ENCODE measurements at places on chromosomes 3 and 15.

GRCh38 chr3:179713643-179714090 lies 60.8 kb downstream of the USP13 start:
- H3K4me1 ChIP-seq = no peaks in the 10 kb centered on the region
- no peak overlapping the region for H3K27ac ChIP-seq
- DNase-seq = no peak
- no peaks in the 10 kb centered on the region for H3K36me3 ChIP-seq

GRCh38 chr15:32849769-32850668 lies 132.2 kb downstream of the GREM1 start:
- no peaks in the 10 kb centered on the region for H3K27me3 ChIP-seq
- H3K4me3 ChIP-seq = no peak overlapping the region
- no peaks in the 10 kb centered on the region for H3K4me1 ChIP-seq
- no peak overlapping the region for H3K27ac ChIP-seq
- DNase-seq = no peak

DNA sequence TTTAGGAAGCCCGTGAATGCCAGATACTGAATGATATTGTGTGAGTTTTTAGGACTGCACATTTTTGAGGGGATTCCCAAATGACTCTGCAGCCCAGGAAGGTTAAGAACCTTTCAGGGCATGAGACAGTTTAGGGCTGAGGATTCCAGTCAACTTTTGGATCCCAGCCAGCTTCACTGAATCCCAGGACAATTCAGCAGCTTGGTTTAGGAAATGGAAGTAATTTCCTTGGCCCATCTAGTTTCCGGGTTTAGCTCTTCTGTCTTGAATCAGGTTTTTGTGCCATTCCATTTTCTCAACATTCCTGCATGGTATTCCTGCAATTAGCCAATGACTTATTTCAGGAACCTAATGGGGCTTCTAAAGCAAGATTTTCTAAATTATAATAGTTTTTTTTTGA lies 253.9 kb downstream of the LSAMP start:
- H3K36me3 ChIP-seq = no peaks in the 10 kb centered on the region
- H3K4me1 ChIP-seq = no peaks in the 10 kb centered on the region
- DNase-seq = no peak
- H3K27ac ChIP-seq = no peak overlapping the region
- no peaks in the 10 kb centered on the region for H3K27me3 ChIP-seq

DNA sequence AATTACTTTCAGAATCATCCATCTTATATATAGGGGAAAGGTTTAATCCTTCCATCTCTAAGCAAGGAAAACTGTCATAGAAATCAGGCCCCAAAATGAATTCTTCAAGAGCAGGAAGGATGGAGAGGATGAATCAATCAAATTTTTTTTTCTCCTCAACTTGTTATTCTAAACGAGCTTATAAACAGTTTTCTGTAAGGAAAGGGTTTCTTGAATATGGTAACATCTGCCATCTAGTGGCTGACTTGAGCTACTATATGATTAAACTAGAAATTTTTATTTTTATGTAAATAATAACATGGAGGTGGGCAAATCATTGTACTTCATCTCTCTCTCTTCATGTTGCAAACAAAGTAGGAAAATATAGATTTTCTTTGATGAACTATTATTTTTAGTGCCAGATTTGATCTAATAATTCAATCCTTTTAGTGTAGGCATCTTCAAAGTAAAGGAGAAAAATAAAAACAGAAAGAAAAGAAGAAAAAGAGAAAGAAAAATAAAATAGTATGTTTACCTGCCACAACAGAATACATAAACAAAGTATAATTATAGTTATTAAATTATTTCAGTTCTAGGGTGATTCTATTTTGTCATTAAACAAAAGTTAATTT lies 146.6 kb downstream of the SERPINI1 start:
- H3K27me3 ChIP-seq = no peaks in the 10 kb centered on the region
- no peak overlapping the region for H3K27ac ChIP-seq
- DNase-seq = peak; percentile 30
- no peaks in the 10 kb centered on the region for H3K4me1 ChIP-seq
- H3K36me3 ChIP-seq = no peaks in the 10 kb centered on the region
- no peak overlapping the region for H3K4me3 ChIP-seq

GRCh38 chr3:196995646-196996355 lies 27.2 kb upstream of the PIGZ start:
- H3K36me3 ChIP-seq = no peaks in the 10 kb centered on the region
- no peaks in the 10 kb centered on the region for H3K27me3 ChIP-seq
- H3K4me3 ChIP-seq = no peak overlapping the region
- DNase-seq = no peak
- no peak overlapping the region for H3K27ac ChIP-seq
- H3K4me1 ChIP-seq = no peaks in the 10 kb centered on the region

DNA sequence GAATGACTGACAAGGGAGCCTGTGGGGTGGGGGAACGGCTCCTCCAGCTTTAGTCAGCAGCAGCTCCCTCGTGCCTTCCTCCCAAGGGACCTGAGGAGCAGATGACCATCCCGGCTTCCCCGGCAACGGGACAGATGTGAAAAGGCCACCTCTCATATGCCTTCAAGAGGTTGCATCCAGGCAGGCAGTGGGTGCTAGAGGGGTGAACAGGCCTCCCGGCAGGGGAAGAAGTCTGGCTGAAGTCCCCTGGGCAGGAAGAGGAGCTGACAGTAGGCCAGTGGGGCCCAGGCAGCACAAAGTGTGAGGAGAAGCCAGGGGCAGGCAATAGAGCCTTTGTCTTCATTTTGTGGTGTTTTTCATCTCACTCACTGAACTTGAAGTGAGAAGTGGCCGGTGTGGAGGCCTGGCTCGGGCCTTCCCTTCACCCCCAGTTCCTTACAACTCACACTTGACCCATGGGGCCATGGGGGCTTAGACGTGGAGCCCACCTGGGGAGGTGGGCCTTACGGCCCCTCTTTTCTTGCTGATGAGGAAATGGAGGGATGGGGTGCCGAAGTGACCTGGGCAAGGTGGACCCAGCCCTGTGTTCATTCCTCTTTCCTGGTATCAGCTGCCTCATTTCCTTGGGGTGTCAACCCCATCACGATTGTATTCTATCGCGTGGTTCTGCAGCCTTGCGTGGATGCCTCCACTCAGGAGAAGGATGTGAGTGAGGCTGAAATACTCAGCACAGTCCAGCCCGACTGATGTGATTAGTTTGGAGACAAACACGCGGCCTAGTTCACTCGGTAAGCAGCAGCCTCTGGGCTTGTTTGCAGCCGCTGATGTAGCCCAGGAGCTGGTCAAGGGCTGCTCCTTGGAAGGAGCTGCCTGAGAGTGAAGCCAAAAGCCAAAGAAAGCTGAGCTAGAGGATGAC lies 115.5 kb upstream of the ALDH1A3 start:
- no peak overlapping the region for H3K27ac ChIP-seq
- no peaks in the 10 kb centered on the region for H3K27me3 ChIP-seq
- no peak for DNase-seq
- H3K4me3 ChIP-seq = no peak overlapping the region
- H3K36me3 ChIP-seq = no peaks in the 10 kb centered on the region

DNA sequence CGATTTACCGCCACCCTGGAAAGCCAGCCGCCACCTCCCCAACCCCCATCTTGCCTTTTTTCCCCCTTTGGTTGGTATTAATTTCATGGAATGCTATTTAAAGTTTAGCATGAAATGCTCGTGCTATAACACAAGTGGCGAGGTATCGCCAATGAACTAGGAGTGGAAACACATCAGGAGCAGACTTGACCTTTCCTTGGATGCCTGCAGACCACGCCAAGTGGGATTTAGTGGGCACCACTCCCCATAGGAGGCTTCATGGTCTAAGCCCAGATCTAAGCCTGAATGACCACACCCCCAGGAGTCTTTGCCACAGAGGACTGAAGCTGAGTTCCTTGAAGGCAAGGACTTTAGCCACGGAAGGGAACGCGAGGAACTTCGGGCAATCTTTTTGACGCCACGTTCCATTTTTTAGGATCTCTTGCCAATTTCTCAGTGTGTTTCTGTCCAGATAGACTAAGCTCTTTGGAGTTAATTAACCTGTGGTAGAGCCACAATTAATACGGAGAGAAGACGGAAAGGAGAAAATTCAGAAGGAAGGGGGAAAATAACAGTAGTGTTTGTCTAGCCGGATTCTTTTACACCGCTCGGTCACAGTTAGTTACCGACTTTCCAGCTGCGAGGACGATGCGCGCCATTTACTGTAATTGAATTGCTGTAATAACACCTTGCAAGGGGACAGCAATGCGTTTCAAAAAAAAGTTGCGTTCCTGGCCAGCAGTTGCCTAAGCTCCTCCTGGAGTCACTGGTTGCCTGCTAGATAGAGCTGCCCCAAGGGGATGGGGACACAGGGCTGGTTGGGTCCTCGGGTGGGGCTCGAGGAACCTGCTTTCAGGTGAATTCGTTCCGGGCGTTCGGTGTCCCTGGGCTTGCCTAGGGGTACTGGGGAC lies 37.1 kb downstream of the NR2F2 start:
- peaks cover 46% of the 10 kb centered on the region for H3K27me3 ChIP-seq
- H3K36me3 ChIP-seq = no peaks in the 10 kb centered on the region
- no peak for DNase-seq
- no peaks in the 10 kb centered on the region for H3K4me1 ChIP-seq
- H3K4me3 ChIP-seq = no peak overlapping the region

GRCh38 chr3:63639806-63640205 lies 12.7 kb upstream of the SNTN start:
- no peaks in the 10 kb centered on the region for H3K27me3 ChIP-seq
- H3K36me3 ChIP-seq = no peaks in the 10 kb centered on the region
- no peak overlapping the region for H3K4me3 ChIP-seq
- no peak overlapping the region for H3K27ac ChIP-seq
- no peak for DNase-seq

GRCh38 chr3:177589911-177590381 lies 392.7 kb upstream of the TBL1XR1 start:
- H3K4me1 ChIP-seq = peaks cover 15% of the 10 kb centered on the region
- H3K4me3 ChIP-seq = no peak overlapping the region
- H3K27me3 ChIP-seq = no peaks in the 10 kb centered on the region
- no peaks in the 10 kb centered on the region for H3K36me3 ChIP-seq
- peak overlapping the region; percentile 29 for H3K27ac ChIP-seq

- no peak overlapping the region for H3K4me3 ChIP-seq
- no peak for DNase-seq
- no peaks in the 10 kb centered on the region for H3K36me3 ChIP-seq
- no peak overlapping the region for H3K27ac ChIP-seq
- H3K27me3 ChIP-seq = no peaks in the 10 kb centered on the region
Observed at GRCh38 chr15:91976966-91977365, 123.5 kb downstream of the SLCO3A1 start.

DNA sequence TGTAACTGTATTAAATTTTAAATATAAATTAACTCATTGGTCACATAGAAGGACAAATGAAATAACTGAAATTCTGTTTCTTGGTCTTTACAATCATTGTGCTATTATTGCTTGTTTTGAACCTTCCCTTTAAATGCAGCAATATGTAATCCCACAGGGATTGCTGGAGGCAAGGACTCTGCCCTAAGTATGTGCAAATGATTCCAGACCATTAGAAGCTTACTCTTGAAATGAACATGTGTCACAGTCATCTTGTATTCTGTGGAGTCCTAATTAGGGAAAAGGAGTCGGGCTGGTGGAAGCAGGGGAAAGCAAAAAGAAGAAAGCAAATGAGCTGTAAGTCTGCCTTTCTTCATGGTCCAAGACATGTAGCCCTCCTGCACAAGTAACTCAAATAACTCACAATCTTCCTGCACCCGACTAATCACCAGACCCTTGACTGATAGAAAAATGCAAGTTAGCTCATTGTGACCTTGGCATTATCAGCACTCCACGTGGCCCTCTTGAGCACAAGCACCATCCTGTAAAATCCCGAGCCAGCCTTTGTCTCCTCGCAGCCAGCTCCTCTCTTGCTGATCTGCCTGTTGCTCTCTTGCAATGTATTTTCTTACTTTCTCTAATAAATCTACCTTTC lies 2.3 kb upstream of the TMPRSS7 start:
- H3K36me3 ChIP-seq = no peaks in the 10 kb centered on the region
- H3K4me3 ChIP-seq = no peak overlapping the region
- H3K27me3 ChIP-seq = no peaks in the 10 kb centered on the region

DNA sequence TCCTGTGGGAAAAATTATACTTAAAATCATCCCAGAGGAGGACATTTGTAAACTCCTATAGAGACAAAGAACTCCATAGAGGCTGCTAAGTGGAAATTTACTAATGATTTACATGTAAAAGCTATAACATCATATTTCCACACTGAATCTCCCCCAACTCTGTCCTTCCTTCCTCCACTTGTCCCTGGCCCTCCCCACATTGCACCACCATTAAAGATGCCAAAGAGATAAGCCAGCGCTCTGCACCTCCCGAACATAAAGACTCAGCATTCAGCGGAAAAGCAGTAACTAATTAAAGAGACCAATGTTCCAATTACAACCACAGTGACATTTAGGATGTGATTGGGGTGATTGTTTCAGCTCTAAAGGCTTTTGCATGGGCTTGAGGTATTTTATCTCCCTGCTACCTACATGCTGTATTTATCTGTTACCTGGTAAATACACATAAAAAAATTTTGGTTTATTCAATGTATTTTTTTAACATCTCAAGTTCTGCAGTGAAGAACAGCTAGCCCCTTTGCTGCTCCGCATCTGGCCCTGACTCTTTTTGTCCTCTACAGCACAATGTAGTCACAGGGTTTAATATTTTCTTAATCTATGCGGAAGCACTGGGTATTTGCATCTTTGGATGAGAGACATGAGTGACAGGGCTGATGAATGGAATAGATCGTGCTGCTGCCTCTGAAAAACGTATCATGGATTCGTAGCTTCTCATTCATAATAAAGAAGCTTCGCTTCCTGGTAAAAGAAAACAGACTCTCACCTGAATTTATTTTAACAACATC lies 35.3 kb upstream of the B3GNT5 start:
- H3K36me3 ChIP-seq = no peaks in the 10 kb centered on the region
- no peak overlapping the region for H3K4me3 ChIP-seq
- H3K4me1 ChIP-seq = peaks cover 5% of the 10 kb centered on the region
- no peak overlapping the region for H3K27ac ChIP-seq
- no peak for DNase-seq
- no peaks in the 10 kb centered on the region for H3K27me3 ChIP-seq

- no peak overlapping the region for H3K4me3 ChIP-seq
- H3K27ac ChIP-seq = no peak overlapping the region
- H3K4me1 ChIP-seq = no peaks in the 10 kb centered on the region
- no peak for DNase-seq
Observed at GRCh38 chr15:100099976-100100375, 241.8 kb downstream of the ADAMTS17 start.

DNA sequence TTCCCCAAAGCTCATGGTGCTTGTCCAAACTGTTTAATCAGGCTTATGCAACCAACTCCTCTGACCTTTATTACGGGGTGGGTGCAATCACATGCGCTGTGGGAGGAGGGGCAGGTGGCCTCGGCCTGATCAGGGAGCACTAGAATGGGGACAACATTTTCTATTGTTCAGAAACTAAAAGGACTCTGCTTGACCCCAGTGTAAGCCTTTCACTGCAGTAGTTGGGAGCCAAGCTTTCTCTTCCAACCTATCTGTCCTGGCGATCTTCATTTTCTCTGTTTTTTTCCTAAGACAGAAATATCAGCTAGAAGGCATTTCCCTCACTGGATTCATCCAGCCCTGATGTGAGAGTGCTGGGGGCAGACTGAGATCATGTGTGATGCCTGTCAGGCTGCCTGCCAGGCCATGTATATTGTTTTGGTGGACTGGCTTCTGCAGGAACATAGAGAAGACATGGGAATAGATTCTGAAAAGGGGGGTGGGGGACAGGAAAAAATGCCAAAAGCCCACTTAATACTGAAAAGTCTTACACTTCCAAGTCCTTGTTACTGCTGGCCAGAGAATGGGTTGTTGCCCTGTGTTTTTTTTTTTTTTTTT lies 627.0 kb upstream of the TBL1XR1 start:
- H3K27me3 ChIP-seq = no peaks in the 10 kb centered on the region
- H3K27ac ChIP-seq = peak overlapping the region; percentile 50
- H3K36me3 ChIP-seq = no peaks in the 10 kb centered on the region
- peak; percentile 56 for DNase-seq

- no peak overlapping the region for H3K4me3 ChIP-seq
- no peak overlapping the region for H3K27ac ChIP-seq
- no peaks in the 10 kb centered on the region for H3K36me3 ChIP-seq
- no peak for DNase-seq
Observed at GRCh38 chr3:72660270-72661114, 187.8 kb downstream of the SHQ1 start.
